ENCODE measurements at places on chromosomes 11 and 22. TPM values are rescaled to one million over a fixed set of nuclear protein-coding genes. Genes with fewer than 3 reads are reported as not detected.

SYTL2 gene
- 23.6 TPM for total RNA-seq

TMEM25 gene
- 18.3 TPM for total RNA-seq

HORMAD2 gene
- total RNA-seq = not detected

SCGB1C1 gene
- total RNA-seq = not detected

MMP12 gene
- total RNA-seq = 0.27 TPM

GRCh38 chr11:94604482-94604881 lies 37.3 kb downstream of the PIWIL4 start:
- H3K36me3 ChIP-seq = no peaks in the 10 kb centered on the region
- H3K4me1 ChIP-seq = peaks cover 8% of the 10 kb centered on the region
- no peak overlapping the region for H3K27ac ChIP-seq

DNA sequence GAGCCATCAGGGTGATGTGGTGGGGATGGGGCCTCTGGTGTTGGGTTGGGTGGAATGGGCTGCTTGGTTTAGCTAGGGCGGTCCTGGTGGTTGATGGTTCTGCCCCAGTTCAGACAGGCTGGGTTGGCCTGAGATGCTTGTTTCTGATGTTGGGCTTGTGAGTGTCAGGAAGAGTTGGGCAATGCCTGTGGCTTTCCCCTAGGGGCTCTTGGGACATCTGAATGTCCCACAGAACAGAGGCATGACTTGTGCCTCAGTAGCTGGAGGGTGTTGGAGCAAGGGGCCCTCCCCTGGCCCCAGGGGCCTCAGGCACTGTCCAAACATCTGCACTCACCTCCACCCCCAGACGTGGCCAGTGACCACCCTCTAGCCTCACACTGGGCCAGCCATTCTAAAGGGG lies 14.0 kb upstream of the CTSD start:
- no peaks in the 10 kb centered on the region for H3K27me3 ChIP-seq
- no peaks in the 10 kb centered on the region for H3K36me3 ChIP-seq
- H3K4me1 ChIP-seq = peaks cover 26% of the 10 kb centered on the region
- no peak for DNase-seq
- no peak overlapping the region for H3K4me3 ChIP-seq

DNA sequence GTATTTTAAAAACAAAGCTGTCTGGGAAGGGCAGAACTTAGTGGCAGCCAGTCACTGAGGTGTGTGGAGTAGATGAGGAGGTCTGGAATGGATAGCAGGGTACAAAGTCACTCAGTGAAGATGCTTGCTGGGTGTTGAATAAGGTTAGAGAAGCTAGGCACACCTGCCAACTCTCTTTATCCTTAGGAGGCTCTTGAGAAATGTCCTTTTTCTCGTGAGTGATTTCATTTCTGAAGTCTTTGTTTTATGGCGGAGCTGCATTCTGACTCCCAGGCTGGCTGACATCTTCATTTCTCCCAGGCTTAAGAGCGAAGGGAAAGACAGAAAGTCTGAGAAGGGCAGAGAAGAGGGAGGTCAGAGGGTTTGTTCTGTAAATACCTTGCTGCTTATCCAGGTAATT lies 31.0 kb downstream of the CECR2 start:
- DNase-seq = no peak
- H3K4me3 ChIP-seq = no peak overlapping the region
- no peaks in the 10 kb centered on the region for H3K4me1 ChIP-seq
- H3K27ac ChIP-seq = no peak overlapping the region

GRCh38 chr11:7261578-7261977 lies 9.9 kb downstream of the SYT9 start:
- H3K36me3 ChIP-seq = no peaks in the 10 kb centered on the region
- no peak overlapping the region for H3K27ac ChIP-seq
- DNase-seq = no peak
- H3K4me3 ChIP-seq = no peak overlapping the region
- no peaks in the 10 kb centered on the region for H3K27me3 ChIP-seq

DNA sequence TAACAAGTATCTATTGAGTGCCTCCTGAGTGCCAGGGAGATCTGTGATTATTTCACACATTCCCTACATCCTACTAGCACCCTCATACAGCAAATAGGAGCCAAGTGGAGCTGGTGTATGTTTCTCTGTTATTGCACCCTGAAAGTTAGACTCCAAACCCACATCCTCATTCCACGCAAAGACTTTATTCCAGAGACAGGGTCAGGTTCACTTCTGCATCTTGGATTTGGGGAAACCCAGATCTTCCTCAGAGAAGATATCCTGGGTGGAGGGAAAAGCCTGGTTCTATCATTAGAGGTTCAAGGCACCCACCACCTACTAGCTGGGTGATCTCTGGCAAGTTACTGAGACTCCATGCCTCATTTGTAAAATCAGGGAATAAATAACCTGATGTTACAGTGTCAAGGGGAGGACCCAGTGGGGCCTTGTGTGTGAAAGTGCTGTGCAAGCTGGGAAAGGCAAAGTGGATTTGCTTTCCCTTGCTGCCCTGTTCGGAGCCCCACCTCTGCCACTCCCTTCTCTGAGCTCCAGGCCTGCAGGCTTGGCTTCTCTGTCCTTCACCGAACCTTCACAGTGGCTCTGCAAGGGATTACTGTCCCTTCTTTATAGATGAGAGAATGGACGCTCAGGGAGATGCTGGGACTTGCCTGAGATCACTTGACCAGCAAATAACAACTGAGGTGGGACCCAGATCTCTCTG lies 991 bp upstream of the SLCO2B1 start:
- DNase-seq = no peak
- H3K27ac ChIP-seq = peak overlapping the region; percentile 67
- H3K27me3 ChIP-seq = no peaks in the 10 kb centered on the region
- H3K4me1 ChIP-seq = peaks cover 49% of the 10 kb centered on the region
- H3K4me3 ChIP-seq = peak overlapping the region; percentile 54
- no peaks in the 10 kb centered on the region for H3K36me3 ChIP-seq

DNA sequence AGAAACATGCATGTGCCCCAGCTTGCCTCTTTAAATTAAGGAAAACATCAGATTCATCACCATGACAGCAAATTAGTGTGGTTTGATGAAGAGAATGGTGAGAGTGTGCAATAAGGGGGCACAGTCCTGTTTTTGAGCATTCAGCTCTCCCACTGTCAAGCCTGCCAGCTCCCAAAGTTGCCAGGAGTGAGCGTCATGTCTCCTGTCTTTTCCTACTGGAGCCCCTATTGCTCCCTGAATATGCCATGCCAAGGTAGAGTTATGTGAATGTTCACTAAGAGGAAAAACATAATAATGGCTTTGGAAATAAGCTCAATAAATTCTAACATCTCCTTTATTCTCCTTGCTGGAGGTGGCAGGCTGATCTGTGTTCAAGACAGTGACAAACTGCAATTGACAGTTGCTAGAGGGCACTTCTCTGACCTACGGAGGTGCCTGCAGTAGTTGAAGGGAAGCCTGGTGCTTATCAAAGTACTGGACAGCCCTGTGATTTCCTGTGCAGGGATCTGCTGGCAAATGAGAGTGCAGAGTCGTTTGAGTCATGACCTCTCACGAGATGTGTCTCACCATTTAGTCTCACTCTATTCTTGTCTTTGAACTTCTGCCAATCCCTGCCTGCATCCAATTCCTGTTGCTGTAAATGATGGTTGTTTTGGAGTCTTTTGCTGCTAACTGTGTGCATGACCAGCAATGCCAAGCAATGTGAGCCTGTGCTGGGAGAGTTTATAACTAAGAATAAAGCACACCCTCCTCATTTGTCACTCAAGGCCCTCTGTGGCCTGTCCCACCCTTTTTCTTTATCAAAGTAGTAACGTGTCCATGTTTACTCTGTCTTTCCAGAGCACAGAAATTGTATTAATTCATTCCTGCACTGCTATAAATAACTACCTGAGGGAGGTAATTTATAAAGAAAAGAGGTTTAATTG lies 34.8 kb downstream of the MRGPRX2 start:
- no peak for DNase-seq
- no peak overlapping the region for H3K4me3 ChIP-seq
- no peaks in the 10 kb centered on the region for H3K27me3 ChIP-seq
- no peak overlapping the region for H3K27ac ChIP-seq

DNA sequence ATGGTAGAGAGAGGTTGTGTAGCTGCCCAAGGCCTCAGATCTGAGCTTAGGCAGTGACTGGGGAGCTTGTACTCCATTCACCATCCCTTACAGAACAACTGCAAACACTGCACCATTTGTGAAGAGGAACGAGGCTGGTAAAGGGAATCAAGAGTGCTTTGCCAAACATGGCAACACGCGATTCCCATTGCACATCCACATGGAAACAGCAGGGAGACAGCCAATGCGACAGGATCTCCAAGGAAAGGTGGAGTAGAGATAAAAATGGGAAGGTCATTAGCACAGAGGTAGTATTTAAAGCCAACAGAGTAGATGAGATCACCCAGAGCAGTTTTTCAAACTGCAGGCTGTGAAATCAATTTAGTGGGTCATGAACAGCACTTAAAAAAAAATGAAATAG lies 42.0 kb downstream of the TCF20 start:
- no peaks in the 10 kb centered on the region for H3K27me3 ChIP-seq
- no peak for DNase-seq
- H3K4me1 ChIP-seq = peaks cover 30% of the 10 kb centered on the region
- H3K36me3 ChIP-seq = no peaks in the 10 kb centered on the region
- H3K4me3 ChIP-seq = no peak overlapping the region
- H3K27ac ChIP-seq = no peak overlapping the region

DNA sequence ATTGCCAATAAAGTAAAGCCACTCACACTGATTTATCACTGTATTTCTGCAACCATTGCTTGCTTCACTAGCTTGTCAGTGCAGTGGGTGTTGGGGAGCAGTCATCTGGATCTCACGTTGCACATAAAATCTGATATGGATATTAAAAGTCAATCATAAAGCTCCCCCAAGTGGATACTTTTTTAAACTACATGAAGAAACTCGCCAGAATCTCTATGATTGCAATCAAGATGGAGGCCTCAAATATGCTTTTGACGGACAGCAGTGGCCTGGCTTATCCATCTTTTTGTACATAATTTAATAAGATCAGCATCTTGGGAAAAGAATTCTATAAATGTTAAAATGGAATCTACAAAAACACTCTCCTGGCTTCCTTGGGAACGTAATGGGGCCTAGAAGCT lies 137.7 kb downstream of the WT1 start:
- no peaks in the 10 kb centered on the region for H3K27me3 ChIP-seq
- H3K4me1 ChIP-seq = no peaks in the 10 kb centered on the region
- H3K36me3 ChIP-seq = no peaks in the 10 kb centered on the region
- no peak overlapping the region for H3K27ac ChIP-seq

DNA sequence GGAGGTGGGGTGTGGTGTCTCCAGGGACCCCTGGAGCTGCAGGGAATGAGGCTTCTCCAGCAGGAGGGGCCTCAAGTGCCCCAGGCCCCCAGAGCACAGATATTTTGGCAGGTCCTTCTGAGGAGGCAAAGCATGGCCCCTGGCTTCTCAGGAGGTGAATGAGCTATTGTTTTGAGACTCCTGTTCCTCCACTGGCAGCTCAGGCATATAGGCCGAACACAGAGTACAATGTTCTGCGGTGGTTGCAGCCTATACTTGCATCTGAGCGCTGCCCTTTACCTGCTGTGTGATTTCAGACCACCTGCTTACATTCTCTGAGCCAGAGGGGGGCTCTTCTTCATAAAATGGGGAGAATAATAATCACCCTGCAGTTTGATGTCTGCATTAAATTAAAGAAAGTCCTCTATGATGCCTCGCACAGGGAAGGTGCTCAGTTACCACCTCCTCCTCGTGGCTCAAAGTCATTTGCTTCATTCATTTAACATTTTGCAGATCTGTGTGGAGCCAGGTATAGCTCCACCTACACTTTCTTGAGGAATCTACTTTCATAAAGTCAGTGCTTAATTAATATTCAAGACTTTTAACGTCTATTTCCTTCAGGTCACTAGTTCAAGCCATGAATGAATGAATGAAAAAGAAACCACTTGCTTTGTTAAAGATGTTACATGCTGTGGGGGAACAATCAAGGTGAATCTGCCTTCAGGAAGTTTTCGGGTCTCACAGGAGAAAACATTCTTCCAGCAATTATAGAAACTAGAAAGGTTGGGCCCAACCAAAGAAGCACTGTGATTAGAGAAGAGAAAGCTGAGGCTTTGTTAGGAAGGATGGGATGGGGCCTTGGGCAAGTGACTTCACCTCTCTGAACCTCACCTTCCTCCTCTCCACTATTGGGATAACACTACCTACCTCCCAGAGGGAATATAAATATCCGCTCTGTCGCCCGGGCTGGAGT lies 68.4 kb downstream of the ADAMTS15 start:
- H3K36me3 ChIP-seq = no peaks in the 10 kb centered on the region
- no peaks in the 10 kb centered on the region for H3K27me3 ChIP-seq
- DNase-seq = no peak
- no peak overlapping the region for H3K27ac ChIP-seq

- H3K4me1 ChIP-seq = no peaks in the 10 kb centered on the region
- no peaks in the 10 kb centered on the region for H3K27me3 ChIP-seq
- no peak overlapping the region for H3K4me3 ChIP-seq
- no peak overlapping the region for H3K27ac ChIP-seq
- no peaks in the 10 kb centered on the region for H3K36me3 ChIP-seq
These were observed 182.6 kb downstream of the TRPC6 start for GRCh38 chr11:101401245-101401644.

DNA sequence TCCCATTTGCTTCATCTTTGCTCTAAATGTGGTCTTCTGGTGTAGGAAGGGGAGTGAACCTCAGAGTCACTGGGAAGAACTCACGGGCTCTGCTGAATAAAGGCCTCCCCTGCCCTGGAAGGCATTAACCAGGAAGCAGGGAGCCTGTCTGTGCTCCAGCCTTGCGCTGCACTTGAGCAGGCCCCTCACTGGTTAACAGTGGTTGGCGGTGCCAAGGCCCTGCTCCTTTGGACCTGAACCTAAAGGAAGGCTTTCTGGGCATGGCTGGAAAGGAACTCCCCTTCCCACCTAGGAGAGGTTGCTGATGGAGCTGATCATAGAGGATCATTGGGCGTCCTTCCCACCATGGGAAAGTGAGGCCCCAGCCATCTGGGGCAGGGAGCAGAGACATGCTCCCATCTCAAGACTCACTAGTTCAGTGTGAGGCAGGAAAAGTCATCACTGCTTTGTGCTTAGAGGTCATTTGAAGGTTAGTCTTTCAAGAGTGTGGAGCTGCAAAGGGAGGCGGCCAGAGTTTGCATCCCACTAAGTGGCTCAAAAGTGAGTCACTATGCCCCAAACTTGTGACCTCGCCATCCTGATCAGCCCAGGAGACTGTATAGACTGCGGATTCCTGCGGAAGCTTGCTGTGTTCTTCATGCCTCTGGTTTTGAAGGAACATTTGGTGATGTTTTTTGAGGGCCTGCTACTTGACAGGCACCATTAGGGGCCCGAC lies 50.4 kb downstream of the DBX1 start:
- no peak overlapping the region for H3K4me3 ChIP-seq
- no peaks in the 10 kb centered on the region for H3K27me3 ChIP-seq
- peaks cover 43% of the 10 kb centered on the region for H3K36me3 ChIP-seq
- peaks cover 21% of the 10 kb centered on the region for H3K4me1 ChIP-seq
- H3K27ac ChIP-seq = no peak overlapping the region
- no peak for DNase-seq

DNA sequence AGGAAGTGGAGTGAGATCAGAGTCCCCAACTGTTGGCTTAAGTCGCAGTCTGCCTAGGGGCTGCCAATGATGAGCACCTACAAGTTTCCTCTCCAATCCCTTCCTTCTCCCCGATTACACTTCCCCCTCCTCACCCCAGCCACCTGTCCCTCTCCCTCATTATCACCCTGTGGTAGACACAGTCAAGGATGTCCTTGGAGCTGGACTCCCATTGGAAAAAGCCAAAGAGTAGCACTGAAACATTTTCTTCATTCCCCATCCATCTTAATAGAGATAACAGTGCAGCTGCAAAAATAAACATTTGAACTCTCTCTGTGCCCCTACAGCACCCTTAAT lies 146.2 kb downstream of the DBX1 start:
- H3K27ac ChIP-seq = no peak overlapping the region
- H3K4me3 ChIP-seq = no peak overlapping the region
- H3K27me3 ChIP-seq = no peaks in the 10 kb centered on the region
- H3K36me3 ChIP-seq = no peaks in the 10 kb centered on the region
- H3K4me1 ChIP-seq = no peaks in the 10 kb centered on the region
- no peak for DNase-seq

All from lower lobe of right lung (tissue), 2 donors.